Fibroblast of the aortic adventitia (primary cell): ENCODE measurements at places on chromosomes 12 and 14. TPM values are rescaled to one million over a fixed set of nuclear protein-coding genes. Genes with fewer than 3 reads are reported as not detected.

Gene RFX4
- not detected in 2 replicates for total RNA-seq

Gene RDH12
- 0.82 TPM in 1 of 2 replicates, not detected in the other for total RNA-seq

Gene CCDC197
- not detected in 2 replicates for total RNA-seq

Gene MTRFR
- total RNA-seq, result 12.8 and 17.5 TPM in 2 replicates

Gene PIANP
- total RNA-seq, result 0.45 TPM in 1 of 2 replicates, not detected in the other

Gene KRT82
- total RNA-seq, result not detected in 2 replicates

Gene TMEM116
- total RNA-seq, result 2.3 and 20.4 TPM in 2 replicates

Gene SPRYD4
- total RNA-seq, result 2.3 and 3.0 TPM in 2 replicates

Gene FAM186B
- total RNA-seq, result 0.45 and 2.7 TPM in 2 replicates

Gene DYNLL1
- 93.5 and 453 TPM in 2 replicates for total RNA-seq

Gene ESRRB
- total RNA-seq, result not detected in 2 replicates

Gene PPFIA2
- total RNA-seq, result 0.74 and 4.9 TPM in 2 replicates

Gene MBIP
- total RNA-seq, result 11.1 and 18.2 TPM in 2 replicates

Gene ATP23
- total RNA-seq, result 5.6 and 10.1 TPM in 2 replicates

Gene CLEC1B
- total RNA-seq, result not detected in 2 replicates

Gene LIN7A
- total RNA-seq, result 6.6 and 8.9 TPM in 2 replicates

Gene P2RX2
- not detected in 2 replicates for total RNA-seq

Gene RAB15
- total RNA-seq, result 3.8 and 4.8 TPM in 2 replicates

Gene SIX4
- total RNA-seq, result 4.0 and 16.3 TPM in 2 replicates

Gene OR6C3
- not detected in 2 replicates for total RNA-seq

Gene DCN
- 1,482 and 2,298 TPM in 2 replicates for total RNA-seq

Gene PPM1A
- 30.9 and 31.0 TPM in 2 replicates for total RNA-seq

Gene CACNA2D4
- 0.08 and 0.27 TPM in 2 replicates for total RNA-seq

Gene NTN4
- 8.7 and 71.8 TPM in 2 replicates for total RNA-seq

Gene BRF1
- 28.8 and 49.4 TPM in 2 replicates for total RNA-seq

Gene SLC25A21
- 0.49 and 1.2 TPM in 2 replicates for total RNA-seq

Gene PTGR2
- 4.4 and 9.3 TPM in 2 replicates for total RNA-seq

Gene MIP
- not detected in 2 replicates for total RNA-seq

Gene TSHR
- not detected in 2 replicates for total RNA-seq
